ENCODE measurements at places on chromosomes 2 and 18. TPM values are rescaled to one million over a fixed set of nuclear protein-coding genes. Genes with fewer than 3 reads are reported as not detected.

- no peak for ATAC-seq
Observed at GRCh38 chr18:76472829-76473228, 22.2 kb downstream of the ZNF516 start.

DNA sequence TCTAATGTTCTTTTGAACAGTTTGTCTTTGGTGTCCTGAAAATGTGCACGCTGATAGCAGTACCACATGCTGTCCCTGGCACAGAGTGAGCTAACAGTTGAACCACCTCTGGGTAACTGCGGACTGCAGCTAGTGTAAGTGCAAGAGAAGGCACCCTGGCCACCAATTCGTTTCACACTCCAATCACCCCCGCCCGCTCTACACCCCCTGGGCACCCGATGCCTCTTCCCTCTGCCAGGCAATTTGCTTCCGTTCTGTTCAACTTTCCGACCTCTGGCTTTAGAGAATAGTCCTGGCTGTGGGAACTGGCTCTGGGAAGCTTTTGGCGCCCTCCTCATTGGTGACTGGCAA, 1.4 kb downstream of the DOCK10 start:
- ATAC-seq = peak; percentile 48

- no peak for ATAC-seq
Observed at GRCh38 chr18:14074187-14074586, 58.0 kb downstream of the ZNF519 start.

DNA sequence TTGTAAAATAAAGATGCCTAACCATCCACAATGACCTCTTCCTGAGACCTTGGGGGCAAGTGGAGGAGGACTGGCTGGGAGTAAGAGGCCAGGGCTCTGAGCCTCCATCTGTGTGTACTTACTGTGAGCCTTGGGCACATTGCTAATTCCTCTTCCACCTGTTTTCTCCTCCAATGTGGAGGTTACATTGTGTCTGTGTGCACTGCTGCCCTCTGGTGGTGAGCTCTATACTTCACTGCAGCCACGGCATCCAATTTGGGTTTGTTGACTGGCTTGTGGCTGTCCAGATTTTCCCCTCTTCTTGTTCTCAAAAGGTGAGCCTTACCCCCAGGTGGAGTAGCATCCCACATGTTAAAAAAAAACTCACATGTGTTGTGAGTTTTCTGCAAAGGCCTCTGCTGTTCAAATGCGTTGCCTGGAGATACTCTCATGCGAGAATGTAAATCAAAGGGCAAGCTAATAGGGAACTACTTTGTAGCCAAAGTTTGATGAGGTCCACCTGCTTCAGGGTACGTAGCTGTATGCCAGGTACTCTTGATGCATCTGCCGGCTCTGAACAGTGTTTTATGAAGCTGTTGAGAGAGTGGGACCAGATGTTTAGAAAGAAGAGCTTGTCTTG, 80.8 kb downstream of the APOB start:
- peak; percentile 63 for ATAC-seq

DNA sequence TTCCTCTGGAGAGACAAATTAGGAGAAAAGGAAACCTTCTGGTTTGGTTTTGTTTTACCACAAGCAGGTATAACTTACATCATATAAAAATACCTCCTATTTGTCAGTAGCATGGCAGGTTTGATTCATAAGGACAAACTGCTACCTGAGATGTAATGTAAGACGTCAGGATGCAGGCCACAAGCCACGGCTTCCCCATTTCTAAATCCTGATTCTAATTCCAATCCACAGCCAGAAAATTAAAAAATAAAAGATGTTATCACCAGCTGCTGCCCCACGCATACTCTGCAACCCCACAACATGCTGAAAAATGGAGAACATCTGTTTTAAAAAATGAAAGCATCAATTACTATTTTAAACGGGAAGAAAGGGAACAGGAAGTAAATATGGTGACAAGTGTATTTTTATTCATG, 197.6 kb downstream of the BCL11A start:
- ATAC-seq = no peak

DNA sequence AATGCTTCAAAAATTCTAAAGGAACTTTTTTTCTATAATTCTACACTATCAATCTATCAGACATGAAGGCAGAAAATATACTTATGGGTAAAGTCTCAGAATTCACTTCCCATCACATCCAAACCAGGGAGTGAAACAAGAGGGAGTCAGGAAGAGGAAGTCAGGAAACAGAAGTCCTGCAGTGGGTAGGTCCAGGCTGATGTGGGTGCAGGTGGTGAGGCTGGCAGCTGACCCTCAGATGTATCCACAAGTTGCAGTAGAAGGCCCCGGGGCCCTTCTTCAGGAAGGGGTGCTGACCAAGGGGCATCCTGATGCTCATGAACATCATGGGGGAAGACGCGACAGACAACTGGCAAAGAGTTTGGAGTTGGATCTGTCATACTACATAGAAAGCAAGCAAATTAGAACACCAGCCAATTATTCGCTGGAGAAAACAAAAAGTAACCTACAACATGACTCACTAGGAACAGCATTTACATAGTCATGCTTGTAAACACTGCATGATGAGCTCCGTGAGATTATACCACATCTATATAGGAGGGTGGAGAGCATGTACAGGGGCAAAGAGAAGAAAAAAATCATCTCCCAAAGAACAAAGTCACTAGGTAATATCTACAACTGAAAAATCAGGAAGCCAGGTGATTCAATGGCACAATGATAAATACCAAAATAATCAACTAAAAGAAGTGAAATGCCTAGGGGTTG, 4.2 kb downstream of the UXS1 start:
- ATAC-seq = no peak

GRCh38 chr2:205858881-205859441, 176.7 kb downstream of the NRP2 start:
- ATAC-seq = no peak

DNA sequence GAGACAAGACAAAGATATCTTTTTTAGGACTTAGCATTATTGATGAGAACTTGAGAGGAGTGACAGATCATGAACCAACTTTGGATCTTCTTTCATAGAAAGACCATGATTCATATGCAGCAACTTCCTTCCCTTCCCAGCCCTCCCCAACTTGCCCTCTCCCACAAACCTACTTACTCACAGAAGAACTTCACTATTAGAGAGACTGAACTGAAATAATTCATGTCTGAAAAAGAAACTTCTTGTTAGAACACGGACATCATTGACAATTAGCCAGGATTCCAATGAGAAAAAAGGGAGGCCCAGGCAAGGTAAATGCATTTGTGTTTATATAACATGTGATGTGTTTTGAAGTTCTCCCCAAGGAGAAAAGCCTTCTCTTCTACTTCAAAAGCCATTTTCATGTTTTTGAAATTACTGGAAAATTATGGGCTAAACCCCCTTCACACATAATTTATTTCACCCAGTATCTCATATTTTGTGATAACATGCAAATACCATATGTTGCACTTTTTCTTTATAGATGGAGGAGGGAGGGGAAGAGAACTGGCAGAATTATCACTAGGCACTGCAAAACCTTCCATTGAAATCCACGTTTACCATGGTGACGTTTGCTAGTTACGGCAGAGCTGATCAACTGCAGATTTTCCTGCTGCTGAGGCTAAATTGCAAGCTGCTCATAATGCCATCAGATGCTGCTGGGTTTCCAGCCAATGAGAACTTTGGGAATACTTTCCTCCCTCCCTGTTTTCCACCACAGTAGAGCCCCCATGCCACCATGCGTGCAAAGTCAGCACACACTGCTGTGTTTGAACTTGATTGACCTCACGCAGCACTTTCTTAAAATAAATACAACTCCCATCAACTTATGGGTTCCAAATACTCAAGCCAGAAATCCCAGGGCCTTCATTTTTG, 294.7 kb downstream of the MEIS1 start:
- no peak for ATAC-seq

DNA sequence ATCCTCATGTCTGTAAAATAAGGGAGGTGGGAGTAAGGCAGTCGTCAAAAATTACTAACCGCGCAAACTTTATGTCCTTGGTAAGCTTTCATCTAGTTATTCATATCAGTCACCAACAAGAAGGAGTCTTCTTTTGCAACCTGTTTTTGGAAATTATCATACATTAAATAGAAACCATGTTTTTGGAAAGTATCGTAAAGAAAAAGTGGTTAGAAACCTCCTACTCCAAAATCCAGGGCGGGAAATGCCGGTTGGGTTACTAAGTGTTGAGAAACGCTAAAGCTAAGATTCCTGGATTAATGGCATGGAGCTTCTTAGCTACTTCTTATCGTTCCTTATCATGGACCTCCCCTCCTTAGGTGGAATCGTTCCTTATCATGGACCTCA, 778 bp downstream of the BBS5 start:
- ATAC-seq = no peak

DNA sequence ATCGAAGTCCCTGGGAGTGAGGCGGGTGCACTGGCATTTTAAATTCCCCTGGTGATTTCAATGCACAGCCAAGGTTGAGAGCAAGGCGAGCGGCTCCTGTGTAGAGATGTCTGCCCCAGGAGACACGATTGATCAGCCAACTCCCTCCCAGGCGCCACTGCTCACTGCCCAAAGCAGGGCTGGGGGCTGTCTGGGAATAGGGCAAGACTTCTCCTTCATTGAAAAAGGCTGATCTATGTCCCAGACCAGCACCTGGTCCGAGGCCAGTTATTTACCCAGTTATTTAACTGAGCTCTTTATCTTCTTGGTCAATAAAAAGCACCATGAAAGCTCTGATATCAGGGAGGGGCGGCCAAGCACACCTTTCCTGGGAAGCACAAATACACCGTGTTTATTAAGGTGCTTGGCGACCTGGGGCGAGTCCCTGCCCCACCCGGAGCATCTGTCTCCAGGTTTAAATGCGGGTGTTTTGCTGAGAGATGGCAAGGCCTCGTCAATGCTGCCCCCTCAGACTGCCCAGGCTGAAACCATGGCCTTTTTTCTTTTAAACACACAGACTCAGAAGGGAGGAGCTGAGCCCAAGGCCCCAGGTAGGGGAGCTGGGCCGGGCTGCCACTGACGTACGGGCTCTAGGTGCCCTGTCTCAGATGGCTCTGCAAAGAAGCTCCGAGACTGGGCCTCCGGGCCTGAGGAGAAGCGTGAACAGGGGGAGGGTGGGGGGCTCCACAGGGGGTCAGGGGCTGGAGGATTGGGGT, 73.9 kb upstream of the HPCAL1 start:
- no peak for ATAC-seq

- ATAC-seq = no peak
Observed at GRCh38 chr2:73006969-73007710, 64.4 kb downstream of the SFXN5 start.

DNA sequence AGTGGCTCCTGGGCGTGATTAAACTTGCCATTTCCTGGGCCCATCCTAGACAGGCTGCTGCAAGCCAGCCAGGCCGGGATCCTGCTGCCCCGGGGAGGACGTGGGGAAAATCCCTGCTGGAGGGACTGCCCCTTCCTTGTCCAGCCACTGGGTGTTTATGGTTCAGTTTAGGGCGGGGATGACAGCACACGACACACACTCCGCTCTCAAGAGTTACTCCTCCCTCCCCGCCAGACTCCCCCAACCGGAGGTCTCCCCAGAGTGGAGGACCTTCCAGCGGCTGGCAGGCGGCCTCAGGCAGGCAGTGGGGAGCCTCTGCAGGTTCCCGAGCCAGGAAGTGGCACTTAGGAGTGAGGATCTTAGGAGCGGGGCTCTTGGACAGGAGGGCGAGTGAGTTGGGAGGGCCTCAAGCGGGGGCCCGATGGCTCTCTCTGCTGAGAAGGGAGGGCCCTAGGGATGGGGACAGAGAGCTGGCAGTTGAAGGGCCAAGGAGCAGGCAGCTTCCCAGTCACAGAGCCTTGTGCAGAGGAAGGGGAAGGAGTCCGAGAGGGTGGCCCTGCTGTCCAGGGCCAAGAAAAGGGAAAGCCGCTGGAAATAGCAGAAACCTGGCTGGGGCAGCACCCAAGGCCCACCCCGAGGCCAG, 5.7 kb upstream of the GPR35 start:
- ATAC-seq = peak; percentile 23

- ATAC-seq = no peak
Observed at GRCh38 chr2:198558176-198558575, 753.8 kb downstream of the PLCL1 start.

DNA sequence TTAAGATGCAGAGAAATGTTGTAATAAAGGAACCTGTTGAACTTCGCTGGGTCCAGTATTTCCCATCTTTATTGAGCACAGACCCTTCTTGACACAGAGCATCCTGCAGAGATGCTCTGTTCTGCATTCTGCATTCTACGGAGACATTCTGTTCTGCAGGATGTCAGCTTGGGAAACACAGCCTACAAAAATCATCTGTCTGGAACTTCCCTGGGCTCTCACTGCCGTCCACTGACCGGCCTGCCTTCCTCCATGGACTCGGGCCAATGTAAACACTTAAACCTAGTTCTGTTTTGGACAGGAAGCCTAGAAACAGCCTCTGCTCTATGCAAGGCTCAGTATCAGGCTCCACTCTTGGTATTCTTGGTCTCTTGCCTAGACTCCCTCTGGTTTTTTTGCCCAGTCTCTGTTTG, 90.0 kb upstream of the PPP1CB start:
- ATAC-seq = no peak

DNA sequence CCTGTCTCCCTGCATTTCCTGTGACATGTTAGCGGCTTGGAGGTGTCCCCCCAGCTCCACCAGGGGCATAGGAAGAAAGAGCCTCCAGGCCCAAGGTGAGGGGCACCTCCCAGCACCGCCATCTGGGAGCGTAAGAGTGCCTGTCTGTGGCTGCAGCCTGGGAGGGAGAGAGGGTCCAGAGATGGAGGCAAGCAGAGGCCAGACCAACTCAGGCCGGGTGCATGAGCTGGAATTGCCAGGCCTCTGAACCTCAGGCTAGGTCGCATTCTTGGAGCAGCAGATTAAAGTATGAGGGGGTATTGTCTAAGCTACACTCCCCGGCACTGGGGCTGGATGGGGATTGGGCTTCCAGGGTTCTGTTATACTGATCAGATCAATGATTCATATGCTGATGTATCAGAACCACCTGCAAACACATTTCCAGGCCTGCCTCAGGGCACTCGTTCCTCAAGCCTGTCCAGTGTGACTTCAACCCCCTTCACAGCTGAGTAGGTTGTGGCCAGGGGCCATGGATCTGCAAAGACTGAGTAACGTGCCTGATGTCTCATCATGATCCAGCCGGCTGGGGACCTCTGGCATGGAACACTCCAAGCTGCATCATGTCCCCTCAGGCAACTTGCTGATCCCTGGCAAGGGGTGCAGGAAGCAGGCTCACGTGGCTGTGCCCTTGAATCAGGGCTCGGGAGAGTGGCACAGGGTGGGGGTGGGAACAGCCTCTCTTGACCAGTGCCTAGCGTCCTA, 73.2 kb downstream of the HS1BP3 start:
- no peak for ATAC-seq

NFATC1 gene
- total RNA-seq = 20.3 TPM

TUBB8B gene
- total RNA-seq = not detected

TTC39C gene
- 76.7 TPM for total RNA-seq

DNAJC27 gene
- 4.7 TPM for total RNA-seq

LYPD6 gene
- not detected for total RNA-seq

EML6 gene
- 1.4 TPM for total RNA-seq

ABCB11 gene
- total RNA-seq = not detected

ANKRD12 gene
- total RNA-seq = 104 TPM

MAP3K2 gene
- 44.9 TPM for total RNA-seq

SERPINB11 gene
- total RNA-seq = not detected
